ENCODE measurements at places on chromosomes 16 and 17. TPM values are rescaled to one million over a fixed set of nuclear protein-coding genes. Genes with fewer than 3 reads are reported as not detected.

KRT17 gene
- 0.25 TPM for total RNA-seq

- H3K4me3 ChIP-seq, result no peak overlapping the region
- no peaks in the 10 kb centered on the region for H3K36me3 ChIP-seq
- H3K4me1 ChIP-seq, result no peaks in the 10 kb centered on the region
- DNase-seq, result no peak
- H3K27me3 ChIP-seq, result no peaks in the 10 kb centered on the region
- no peak overlapping the region for H3K27ac ChIP-seq
Measured at GRCh38 chr17:38469875-38470274, 41.6 kb downstream of the ARHGAP23 start.

GRCh38 chr17:43135454-43135819 is 10.3 kb upstream of the BRCA1 start:
- H3K27me3 ChIP-seq, result no peaks in the 10 kb centered on the region
- no peak for DNase-seq
- H3K4me3 ChIP-seq, result no peak overlapping the region
- peaks cover 18% of the 10 kb centered on the region for H3K36me3 ChIP-seq
- H3K27ac ChIP-seq, result no peak overlapping the region

DNA sequence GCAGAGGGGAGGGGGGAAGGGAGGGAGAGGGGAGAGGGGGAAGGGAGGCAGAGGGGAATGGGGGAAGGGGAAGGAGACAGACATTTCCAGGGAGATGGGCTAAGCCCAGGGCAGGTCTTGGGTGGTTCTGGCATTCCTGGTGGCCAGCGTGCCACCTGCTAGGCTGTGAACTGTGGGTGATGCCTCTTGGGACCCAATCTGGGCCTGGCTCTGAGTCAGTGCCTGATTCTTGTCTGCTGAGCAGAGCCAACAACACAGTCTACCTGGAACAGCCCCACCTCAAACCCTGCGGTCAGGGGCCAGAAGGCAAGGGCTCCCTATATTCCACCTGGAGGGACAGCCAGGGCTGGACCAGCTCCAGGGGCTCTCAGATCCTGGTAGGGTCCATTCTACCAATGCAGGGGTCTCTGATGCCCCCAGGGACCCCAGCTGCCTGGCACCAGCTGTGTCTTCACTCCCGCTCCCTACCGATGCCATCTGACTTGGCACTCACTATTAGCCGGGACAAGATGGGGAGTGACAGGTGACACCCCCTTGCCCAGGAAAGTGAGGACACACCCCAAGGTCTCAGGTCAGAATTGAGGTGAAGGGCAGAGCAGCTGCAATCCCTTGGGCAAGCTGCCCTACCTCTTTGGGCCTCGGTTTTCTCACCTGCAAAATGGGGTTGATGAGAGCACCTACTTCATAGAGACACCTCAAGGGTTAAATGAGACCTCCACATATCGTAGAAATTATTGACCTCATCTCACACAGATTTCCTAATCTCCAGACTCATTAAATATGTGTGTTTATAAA is 87.2 kb downstream of the LITAF start:
- no peak for DNase-seq
- no peak overlapping the region for H3K4me3 ChIP-seq
- H3K4me1 ChIP-seq, result peaks cover 36% of the 10 kb centered on the region
- no peak overlapping the region for H3K27ac ChIP-seq
- no peaks in the 10 kb centered on the region for H3K27me3 ChIP-seq

- H3K27ac ChIP-seq, result no peak overlapping the region
- no peak for DNase-seq
- H3K36me3 ChIP-seq, result peaks cover 3% of the 10 kb centered on the region
Measured at GRCh38 chr16:78431701-78432100, 332.2 kb downstream of the WWOX start.

Measured in activated CD4-positive, alpha-beta T cell treated with anti-CD3 and anti-CD28 coated beads, Interleukin-2, amount 10 ng/mL, durations not matched to agents 7 days and 5 days (primary cell).